ENCODE measurements at places on chromosomes 4 and X.

DNA sequence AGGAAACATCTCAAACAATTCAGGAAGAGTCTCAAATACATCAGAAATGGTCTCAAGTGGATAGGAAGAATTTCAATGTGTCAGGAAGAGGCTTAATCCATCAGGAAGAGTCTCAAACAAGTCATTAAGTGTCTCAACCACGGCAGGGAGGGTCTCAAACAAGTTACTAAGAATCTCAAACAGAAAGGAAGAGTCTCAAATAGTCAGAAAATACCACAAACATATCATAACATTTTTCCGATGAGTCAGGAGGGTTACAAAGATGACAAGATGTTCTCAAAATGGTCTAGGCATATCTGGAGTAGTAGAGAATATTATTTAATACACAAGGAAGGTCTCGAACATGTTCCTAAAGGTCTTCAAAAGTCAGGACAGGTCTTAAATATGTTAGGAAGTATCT is 109.3 kb upstream of the USP9X start:
- no peak for DNase-seq

DNA sequence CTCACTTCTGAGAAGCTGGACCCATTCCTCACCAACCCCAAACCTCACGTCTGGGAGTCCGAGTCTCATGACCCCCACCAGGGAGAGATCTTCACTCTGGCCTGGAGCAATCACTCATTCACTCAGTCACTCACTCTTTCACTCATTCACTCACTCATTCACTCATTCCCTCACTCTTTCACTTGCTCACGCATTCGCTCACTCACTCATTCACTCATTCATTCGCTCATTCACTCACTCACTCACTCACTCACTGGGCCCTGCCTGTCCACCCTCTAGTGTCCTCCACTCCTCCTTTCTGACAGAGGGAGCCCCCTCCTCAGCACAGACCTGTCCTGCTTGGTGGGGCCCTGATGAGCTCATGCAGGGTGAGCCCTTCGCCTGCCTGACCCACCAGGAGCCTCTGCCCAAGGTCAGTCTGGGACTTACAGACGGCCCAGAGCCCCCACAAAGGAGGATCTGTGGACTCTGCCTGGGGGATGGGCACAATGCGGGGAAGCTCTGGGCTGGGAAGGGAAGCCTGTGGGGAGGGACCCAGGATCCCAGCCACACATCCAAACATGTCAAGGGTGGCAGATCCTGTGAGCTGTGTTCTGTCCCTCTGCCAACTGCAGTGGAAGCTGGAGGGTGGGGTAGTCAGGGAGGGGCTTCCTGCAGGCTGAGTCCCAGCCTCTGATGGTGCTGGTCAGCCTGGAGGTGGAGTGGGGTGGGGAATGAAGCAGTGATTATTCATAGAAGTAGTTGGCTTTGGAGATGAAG is 18.5 kb downstream of the CPZ start:
- DNase-seq: no peak

GRCh38 chrX:75746891-75747639 is 38.0 kb downstream of the MAGEE2 start:
- DNase-seq: peak; percentile 7

- DNase-seq: no peak
Measured at GRCh38 chr4:165922747-165923146, 49.7 kb downstream of the TLL1 start.

GRCh38 chr4:20554134-20554533 is 146.1 kb upstream of the PACRGL start:
- DNase-seq: no peak

- no peak for DNase-seq
Measured at GRCh38 chr4:83112678-83113428, 1.7 kb downstream of the PLAC8 start.

GRCh38 chrX:24444645-24445044 is 20.4 kb upstream of the PDK3 start:
- no peak for DNase-seq

Measured in stromal cell of bone marrow (primary cell).